ENCODE measurements at places on chromosomes 1 and 21.
A peak's percentile ranks its signal among the peaks of the same experiment; 100 is the strongest.

- DNase-seq, result no peak
Measured at GRCh38 chr1:53125122-53125521, 17.3 kb downstream of the SLC1A7 start.

- DNase-seq, result peak; percentile 88
Measured at GRCh38 chr1:205319081-205320018, 2.2 kb downstream of the NUAK2 start.

DNA sequence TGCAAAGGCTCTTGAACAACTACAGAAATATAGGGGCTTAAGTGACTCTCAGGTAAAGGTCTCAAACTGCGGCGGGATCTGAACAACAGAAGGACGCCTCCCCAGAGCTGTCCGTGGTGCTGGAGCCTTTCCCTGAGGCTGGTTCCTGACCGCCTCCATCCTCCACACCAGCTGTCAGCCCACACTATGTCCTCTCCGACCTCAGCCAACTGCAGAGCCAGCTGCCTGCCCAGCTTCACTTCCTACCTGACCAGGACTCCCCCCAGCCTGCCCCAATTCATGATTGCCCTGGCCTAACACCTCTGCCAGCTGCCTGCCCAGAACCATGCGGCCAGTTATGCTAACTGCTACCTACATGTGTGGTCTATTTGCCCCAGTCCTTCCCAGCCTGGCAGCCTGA is 63.6 kb upstream of the ZC3H12A start:
- no peak for DNase-seq

DNA sequence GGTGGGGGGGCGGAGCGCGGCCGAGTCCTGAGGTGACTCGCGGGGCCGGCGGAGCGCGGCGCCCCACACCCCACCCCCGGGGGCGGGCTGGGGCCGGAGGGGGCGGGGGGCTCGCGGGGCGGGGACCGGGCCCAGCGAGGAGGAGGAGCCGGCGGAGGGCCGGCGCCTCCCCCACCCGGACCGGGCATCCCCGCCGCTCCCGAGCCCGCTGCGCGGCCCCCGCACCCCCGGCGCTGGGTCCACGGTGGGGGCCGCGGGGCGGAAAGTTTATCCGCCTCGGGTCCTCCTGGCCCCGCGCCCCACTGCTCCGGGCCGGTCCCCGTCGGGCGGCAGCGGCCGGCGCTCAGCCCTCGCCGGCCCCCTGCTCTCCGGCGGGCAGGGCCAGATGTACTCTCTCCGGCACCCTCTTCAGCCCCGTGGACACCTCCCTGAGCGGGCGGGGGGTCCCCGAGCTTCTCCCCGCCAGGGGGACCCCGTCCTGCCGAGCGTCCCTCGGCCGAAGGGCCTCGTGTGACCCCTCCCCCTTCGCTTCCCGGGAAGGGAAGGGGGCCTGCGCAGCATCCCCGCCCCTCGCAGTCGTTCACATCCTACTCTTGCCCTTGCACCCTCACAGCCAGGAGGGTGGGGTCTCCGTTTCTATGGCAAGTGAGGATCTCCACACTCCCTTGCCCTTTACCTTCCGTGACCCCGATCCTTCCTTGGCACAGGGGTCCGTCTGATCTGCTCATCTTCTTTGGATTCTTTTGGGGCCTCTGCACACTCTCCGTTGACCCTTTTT is 663 bp downstream of the CAMTA1 start:
- DNase-seq, result peak; percentile 8

GRCh38 chr1:32773018-32773763 is 44.0 kb downstream of the YARS1 start:
- DNase-seq, result peak; percentile 70

GRCh38 chr1:100759188-100759587 is 39.6 kb downstream of the VCAM1 start:
- DNase-seq, result no peak

- no peak for DNase-seq
Measured at GRCh38 chr21:33026878-33027400, 1.2 kb downstream of the OLIG2 start.
